ENCODE measurements at places on chromosomes 1 and 21.

DNA sequence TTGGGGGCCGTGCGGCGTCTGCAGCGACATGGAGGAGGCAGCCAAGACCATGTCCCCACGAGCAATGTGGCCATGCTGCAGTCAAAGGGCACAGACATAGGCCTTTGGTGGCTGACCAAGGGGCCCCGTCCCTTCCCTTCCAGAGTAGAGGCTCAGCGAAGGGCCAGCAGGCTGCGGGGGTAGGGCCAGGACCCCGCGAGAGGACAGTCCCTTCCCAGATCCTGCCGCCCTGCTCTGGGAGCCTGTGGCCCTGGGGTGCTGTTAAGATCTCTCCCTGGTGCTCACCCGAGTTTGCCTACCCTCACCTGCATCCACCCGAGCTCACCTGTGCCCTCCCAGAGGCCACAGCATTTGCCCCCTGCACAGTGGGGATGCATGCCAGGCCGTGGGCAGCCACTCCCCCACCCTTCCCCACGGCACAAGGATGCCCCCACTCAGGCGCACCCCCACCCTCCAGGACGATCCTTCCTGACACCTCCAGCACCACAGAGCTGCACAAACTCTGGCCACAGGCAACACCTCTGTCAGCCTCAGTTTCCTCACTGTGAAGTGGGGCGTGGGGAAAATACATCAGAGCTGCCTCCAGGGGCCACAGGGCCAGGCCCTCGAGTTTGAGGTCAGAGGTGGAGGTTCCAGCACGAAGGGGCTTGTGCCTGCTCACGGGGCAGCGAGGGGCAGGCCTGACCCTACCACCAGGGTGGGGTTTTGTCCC lies 15.5 kb downstream of the ITGB2 start:
- DNase-seq, result no peak

DNA sequence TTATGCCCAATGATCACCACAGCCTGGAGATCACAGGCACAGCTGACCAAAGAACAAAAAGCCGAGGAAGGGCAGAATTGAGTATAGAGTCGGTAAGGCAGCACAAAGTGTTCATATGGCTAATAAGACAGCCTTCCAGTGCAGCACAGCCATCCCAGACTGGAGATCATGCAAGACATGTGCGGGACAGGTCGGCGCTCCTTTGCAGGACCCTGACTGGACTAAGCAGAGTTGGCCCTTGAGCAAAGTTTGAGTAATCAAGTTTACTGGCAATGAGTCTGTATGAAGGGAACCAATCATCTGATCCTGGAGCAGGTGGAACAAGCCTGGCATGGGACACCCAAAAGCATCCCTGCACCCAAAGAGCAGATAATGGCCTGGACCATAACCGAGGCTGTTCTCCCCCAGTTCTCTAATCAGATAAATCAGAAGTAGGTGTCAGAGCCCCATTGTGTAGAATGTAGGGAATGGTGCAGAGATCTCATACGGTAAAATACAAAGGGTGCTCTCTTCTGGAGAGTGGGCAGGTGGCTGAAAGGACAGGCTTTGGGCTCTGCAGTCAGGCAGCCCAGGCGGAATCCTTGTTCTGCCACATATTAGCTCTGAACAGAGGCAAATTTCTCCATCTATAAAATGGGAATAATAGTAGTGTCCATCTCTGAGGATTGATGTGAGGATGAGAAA lies 10.7 kb upstream of the DNASE2B start:
- DNase-seq, result no peak

- DNase-seq, result no peak
Measured at GRCh38 chr1:112997781-112998180, 41.8 kb upstream of the SLC16A1 start.

- no peak for DNase-seq
Measured at GRCh38 chr1:201172326-201172725, 18.1 kb upstream of the TMEM9 start.

GRCh38 chr1:41446851-41447610 lies 37.5 kb downstream of the EDN2 start:
- no peak for DNase-seq

DNA sequence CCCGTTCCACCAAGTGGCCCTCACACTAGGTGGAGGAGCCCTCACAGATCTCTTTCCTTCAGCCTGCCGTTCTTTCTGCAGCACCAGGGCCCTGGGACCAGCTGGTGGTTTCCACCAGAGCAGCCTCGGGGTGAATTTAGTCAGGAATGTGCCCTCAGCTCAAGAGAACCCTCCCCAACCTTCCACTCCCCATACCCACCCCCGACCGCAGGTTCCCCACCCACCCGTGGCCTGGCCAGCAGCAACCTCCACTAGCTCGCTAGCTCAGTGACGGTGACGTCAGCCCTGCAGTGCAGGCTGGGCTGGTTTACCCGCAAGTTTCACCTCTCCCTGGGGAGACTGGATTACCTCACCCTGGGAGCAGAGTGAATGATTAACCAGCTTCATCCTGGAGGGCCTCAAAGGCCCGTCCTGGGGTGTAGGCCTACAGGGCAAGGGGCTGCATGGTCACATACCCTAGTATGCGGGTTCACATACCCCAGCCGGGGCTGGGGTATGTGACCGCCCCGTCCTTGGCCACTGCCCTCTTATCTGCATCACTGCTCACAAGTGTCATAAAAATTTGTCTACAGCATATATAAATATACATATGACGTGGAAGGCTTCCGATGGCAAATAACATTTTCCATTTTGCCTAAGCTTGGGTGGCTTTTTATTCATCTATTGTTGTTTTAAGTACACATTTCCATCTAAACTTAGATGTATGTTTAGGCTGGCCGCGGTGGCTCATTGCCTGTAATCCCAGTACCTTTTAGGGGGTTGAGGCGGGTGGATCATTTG lies 24.5 kb downstream of the ELF3 start:
- no peak for DNase-seq

GRCh38 chr21:30289215-30289614 lies at the start of gene KRTAP25-1:
TSS of gene KRTAP25-1 (minus strand) at chr21:30289514. CDS start at chr21:30289490, 24 bp downstream.
- DNase-seq, result no peak

GRCh38 chr1:78619803-78620579 lies at the start of gene IFI44L:
TSS of gene IFI44L (plus strand) at chr1:78620448. CDS start at chr1:78627916, 7,468 bp downstream.
- DNase-seq, result peak; percentile 69

DNA sequence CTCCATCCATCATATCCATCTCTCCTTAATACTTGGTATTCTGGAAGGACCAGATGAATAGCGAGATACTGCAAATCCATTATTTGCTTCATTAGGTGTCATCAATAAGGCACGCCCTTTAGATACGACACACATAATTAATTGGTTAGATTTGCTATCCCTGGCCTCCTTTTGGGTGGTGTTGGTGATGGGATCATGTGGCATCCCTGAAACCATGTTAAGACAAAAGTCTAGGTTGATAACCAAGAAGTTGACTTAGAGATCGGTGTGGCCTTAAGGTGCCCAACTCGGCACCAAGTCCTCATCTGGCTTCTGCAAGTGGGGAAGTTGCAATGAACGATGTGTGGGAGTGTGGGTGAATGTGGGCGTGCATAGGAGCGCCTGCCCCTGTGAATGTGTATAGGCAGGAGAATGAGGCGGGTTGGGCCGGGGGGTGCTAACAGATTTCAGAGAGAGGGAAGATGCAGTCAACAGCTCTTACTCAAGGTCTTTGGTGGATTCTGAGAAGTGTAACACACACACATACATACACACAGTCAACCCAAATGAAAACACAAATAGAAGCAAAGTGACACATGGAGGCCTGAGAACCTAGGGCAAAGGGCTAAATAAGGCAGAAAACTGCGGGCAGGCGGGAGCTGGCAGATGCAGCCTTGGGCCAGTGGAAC lies 415.7 kb upstream of the ESRRG start:
- no peak for DNase-seq

DNA sequence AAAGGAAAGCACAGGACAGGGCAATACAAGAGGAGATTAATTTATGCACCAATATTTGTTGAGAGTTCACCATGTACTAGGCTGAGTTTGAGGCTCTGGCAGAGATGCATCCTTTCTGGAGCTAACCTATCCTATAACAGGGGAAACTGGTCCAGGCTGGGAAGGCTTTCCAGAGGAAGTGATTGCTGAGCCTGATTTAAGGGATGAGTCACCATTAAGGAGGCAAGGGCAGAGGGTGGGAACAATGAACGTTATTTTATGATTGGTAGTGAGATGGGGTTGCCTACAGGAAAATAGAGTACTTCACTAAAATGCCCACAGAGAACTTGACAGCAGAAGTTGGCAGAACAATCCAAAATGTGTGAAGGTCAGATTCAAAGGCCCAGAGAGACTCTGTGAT lies 141.4 kb downstream of the PLPP3 start:
- no peak for DNase-seq

DNA sequence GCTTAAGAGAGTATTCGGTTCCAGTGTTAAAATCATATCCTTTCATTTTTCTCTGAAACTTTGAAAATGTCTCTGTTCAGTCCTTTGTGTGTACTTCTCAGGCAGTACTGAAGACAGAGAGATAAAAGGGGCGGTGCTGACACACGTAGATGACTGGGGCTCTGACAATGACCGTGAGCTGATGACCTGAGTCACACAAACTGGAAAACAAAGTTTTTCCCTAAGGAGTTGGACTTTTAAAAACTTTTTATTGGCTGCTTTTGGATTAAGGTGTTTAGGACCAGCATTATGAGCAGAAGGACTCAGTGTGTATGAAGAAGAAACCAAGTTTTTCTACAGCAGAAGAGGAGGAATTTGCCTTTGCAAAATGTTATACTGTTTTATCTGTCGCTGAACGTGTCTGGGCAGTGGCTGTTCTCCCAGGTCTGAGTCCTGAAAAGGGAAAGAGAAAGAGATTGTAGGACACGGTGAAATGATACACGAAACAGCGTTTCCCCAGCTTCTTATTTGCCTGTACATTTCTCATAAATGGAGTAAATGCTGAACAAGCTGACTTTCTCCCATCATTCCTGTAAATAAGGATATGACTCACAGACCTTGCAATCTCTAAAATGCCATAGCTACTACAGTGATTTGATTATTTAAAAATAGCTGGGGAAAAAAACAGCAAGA lies 51.5 kb downstream of the MAP3K7CL start:
- DNase-seq, result no peak

DNA sequence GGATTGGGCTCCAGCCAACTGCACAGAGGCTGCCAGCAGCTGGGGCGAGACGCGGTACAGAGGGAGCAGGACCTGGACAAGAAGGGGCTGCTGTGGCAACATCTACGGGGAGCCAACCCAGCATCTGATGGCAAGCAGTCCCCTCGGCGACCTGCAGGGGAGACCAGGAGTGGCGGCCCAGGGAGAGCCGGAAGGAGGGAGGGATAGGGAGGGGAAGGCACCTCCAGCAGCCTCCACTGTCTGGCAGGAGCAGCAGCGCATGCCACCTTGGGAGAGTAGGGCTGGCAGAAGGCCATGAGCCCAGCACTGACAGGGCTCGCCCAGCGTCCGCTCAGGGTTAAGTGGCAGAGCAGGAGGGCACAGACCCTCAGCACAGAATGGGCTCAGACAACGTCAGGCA lies 17.3 kb downstream of the CHD5 start:
- no peak for DNase-seq

- no peak for DNase-seq
Measured at GRCh38 chr1:175720023-175720422, 23.4 kb downstream of the TNR start.
